Brain microvascular endothelial cell (primary cell): ENCODE measurements at places on chromosomes 6 and 20.
A peak's percentile ranks its signal among the peaks of the same experiment; 100 is the strongest.

GRCh38 chr20:49859807-49860206 is 47.2 kb downstream of the SLC9A8 start:
- DNase-seq, result no peak

DNA sequence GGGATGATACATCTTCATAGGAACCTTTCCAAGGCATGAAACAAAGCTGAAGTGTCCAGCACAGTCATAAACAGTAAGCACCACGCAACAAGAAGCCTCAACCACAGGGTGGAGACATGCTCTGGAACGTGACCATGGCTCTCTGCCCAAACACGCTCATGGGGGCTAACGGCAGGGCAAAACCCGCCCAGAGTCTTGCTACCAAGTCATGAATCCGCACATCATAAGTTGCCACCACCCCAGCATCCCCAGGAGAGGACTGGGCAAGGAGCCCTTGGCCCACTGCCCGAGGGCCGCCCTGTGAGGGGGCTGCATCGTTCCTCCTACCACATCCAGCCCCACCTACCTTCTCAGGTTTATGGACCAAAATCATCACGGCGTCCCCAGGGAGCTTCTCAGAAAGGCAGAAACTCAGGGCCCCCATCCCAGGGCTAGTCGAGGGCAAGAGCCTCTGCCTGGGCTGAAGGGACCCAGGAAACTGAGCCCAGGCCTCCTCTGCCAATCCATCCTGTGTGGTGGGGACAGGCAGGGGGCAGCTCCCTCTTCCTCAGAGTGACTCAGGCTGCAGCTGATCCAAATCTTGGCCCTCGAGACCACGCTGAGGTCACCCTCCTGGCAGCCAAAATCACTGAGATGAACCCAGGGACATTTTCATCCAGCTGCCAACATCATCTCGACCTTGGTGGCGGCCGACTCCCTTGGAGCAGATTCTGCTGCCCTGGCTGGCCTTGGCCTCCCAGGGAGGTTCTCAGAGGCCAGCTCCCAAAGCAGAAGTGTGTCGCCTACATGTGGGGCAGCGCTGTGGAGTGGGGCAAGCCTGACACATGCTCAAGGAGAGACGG is 42.6 kb downstream of the BMP7 start:
- DNase-seq, result no peak

GRCh38 chr6:25017932-25018567 is 82.3 kb upstream of the RIPOR2 start:
- peak; percentile 67 for DNase-seq

DNA sequence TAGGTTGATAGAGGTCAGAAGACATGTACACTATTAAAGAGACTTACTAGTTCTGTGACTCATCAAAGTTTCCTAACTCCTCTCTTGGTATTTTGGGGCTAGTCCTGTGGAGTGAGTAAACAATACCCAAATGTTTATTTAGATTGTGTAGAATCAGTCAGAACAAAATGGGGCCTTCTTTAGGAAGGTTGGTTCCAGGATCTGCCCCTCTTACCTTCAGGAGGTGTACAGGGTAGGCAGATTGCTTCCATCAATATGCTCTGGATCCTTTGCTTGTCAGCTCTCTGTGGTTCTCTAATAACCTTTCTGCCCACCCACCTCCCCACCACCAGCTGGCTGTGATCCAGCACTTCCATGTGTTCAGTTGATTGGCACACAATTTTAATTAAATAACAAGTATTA is 107.0 kb downstream of the POPDC3 start:
- DNase-seq, result no peak

GRCh38 chr6:118768904-118769325 is 117.5 kb upstream of the CEP85L start:
- no peak for DNase-seq

GRCh38 chr6:141252828-141253608 is 879.7 kb upstream of the GJE1 start:
- no peak for DNase-seq

- peak; percentile 70 for DNase-seq
Observed at GRCh38 chr20:18224968-18225568, 63.3 kb upstream of the ZNF133 start.

DNA sequence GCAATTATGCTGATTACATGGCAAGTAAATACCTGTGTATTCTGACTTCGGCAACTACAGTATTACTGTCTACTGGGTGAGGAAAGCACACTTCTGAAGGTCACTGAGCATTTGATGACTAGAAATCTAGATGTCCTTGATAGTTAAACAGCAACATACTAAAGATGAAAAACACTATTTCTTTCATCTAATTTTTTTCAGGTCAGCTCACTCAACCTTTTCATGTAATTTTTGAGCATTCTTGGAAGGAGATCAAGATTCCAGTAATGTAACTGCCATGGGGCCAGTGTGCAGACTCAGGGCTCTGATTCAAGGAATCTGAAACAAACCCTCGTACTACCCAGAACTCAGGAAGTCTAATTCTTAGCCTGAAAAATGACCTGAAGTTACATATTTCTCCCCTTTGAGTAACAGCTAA is 222.6 kb upstream of the TAB2 start:
- DNase-seq, result no peak

DNA sequence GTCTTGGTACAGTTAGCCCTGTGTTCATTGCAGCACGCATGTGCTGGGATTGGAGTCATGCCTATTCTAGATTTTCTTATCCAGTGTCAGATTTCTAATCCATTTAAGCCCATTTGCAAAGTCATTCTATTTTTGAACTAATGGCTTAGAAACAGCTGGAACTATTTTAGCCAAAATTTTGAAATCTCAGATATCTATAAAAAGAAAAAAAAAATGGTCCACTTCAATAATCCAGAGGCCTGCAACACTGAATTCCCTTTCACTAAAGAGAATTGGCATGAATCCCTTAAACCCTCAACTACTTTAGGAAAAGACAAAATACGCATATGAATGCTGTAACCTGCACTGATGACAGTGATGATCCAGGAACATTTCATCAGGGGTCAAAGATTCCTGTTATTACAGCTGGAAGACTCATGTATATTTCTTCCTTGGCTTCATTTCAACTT is 1.5 kb downstream of the COL21A1 start:
- DNase-seq, result no peak

GRCh38 chr20:37804584-37805566 is 98.1 kb upstream of the VSTM2L start:
- no peak for DNase-seq

DNA sequence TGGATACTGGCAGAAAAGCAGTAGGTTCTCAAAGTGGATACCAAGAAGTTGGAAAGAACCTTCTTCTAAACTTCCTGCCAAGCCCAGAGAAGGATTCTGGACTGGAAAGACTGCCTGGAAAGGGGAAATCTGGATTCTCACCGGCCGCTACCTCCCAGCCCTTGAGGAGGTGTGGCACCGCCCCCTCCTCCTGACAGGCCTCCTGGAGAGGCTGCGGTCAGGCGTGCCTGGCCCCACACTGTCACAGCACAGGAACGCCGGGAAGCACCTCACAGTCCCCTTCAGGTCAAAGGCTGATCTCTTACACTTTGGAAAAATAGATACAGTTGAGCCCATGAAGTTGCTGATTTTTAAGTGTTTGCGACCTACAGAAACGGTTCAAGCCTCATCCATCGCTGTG is 16.3 kb upstream of the PDE10A start:
- no peak for DNase-seq

DNA sequence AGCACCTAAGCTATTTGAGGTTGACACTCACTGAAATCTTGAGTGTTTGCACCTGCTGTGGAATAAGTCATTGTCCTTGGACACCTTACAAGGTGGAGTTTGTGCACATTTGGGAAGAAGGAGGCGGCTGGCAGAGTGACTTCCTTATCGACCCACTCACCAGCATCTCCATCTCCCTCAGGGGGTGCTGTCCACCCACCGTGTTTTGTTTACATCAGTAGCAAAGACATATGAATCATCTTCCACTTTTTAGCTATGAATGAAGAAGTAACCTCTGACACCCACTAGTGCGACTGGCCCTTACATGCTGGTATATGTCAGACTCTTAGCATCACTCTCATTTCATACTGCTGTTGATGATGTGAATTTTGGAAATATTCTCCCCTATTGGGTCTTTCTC is 119.5 kb upstream of the SGK1 start:
- peak; percentile 68 for DNase-seq

- no peak for DNase-seq
Observed at GRCh38 chr6:125682939-125683338, 66.5 kb upstream of the HEY2 start.

DNA sequence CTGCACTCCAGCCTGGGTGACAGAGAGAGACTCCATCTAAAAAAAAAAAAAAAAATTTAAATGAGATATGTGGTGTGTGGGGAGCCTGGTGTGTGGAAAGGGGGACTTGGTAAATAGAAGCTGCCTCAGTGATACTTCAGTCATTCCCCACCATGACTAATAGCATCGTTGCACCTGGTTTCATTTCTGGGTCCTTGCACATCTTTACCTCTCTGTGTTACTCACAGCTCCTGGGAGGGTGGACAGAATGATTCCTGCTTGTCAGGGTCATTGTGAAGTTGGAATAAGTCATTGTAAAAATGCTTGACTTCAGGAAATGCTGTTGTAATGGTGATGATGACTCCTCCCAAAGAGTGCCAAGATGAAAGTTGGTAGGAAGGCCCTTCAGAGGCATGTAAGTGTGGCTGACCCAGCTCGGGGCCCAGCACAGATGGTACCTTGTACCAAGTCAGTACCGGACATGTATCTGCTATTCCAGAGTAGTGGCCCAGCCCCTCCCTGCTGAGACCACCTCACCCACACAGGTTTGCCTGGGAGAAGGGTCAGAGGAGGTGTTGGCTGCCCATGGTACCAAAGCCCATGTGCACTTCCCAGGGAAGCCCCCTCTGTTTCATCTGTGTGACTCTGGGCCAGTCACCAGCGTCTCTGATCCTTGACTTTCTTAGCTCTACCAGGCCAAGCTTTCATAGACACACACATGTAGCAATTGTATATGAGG is 48.4 kb downstream of the PLAGL2 start:
- DNase-seq, result no peak

- no peak for DNase-seq
Observed at GRCh38 chr6:126302191-126302590, 37.7 kb upstream of the CENPW start.

DNA sequence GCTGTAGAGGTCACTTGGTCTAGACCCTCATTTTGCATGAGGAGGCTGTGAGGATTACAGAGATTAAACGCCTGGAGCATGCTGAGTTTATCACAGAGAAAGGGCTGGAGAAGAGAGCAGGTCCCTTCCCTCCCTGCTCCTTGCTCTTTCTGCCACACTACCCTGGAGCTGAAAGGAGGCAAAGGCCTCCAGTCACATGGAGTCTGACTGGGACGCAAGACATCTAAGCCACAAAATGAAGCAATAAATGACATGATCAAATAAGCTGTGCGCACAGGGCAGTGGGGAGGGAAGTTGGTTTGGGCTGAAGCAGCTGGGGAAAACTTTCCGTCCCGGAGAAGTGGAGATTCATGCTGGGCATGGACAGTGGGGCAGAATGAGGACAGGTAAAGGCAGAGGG is 33.3 kb downstream of the ATXN1 start:
- no peak for DNase-seq

GRCh38 chr20:47007826-47008655 is 113.4 kb downstream of the EYA2 start:
- no peak for DNase-seq

GRCh38 chr6:52299653-52300052 is 15.1 kb upstream of the MCM3 start:
- no peak for DNase-seq

DNA sequence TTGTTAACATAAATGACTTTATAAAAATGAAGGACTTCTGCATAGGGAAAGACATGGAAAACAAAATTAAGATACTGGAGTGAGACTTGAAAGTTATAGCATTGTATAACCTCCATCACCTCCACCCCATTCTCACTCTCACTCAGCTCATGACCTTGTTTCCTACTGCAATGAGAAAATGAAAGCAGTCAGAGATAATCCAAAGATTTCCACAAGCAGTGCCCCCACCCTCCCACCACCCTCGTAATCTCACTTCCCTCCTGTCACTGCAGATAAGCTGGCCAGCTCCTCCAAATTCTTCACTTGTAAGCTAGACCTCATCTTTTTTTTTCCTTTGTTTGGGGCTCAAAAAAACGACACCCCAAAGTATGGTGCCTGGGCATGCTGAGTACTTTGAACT is 52.9 kb upstream of the PROKR2 start:
- DNase-seq, result no peak

DNA sequence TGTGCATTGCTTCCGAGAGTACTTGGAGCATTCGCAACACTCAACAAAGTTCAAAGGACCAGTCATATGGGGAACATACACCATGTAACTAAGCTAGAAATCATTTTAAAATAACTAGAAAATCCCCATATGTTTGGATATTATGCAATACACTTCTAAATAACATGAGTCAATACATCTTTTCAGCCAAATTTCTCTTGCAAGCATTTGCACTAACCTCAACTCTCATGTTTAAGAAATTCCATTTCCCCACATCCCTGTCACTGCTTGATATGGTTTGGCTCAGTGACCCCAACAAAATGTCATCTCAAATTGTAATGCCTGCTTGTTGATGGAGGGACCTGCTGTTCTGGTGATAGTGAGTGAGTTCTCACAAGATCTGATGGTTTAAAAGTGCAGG is 85.7 kb upstream of the CST7 start:
- DNase-seq, result peak; percentile 3

DNA sequence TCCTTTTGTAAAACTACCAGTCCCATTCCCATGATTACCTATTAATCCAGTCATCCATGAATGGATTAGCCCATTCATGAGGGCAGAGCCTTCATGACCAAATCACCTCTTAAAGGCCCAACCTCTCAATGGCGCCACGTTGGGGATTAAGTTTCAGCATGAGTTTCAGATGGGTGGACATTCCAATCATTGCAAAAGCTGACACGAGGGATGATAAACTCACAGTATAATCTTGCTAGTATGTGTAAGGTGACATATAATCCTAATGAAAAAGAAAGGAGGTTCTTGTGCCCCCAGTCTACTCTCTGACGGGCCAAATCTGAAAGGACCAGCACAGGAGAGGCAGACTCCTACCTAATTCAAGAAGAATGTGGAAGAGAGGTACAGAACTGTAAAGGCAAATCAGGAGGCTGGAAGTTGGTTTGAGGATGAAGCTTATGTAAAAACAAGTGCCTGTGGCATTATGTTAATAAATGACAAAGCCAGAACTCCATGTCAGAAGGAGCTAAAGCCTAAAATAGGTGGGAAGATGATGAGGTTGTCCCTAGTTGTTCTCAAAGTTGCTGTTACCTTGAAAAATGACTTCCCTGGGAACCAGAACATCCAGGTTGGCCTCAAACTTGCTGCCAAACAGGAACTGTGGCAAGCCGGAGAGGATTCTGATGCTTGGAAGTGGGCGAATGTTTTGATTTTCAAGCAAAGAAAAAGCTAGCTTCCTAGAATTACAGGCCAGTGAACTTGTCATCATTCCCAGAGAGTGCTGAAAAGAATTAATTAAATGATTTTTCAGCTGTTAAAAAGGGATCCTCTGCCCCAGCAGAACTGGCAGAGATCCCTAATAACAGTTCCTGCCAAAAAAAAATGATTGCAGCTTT is 106.5 kb upstream of the TIAM2 start:
- DNase-seq, result no peak

- no peak for DNase-seq
Observed at GRCh38 chr20:59625214-59625922, 21.0 kb downstream of the PHACTR3 start.
